ENCODE measurements at places on chromosomes 1 and 21. TPM values are rescaled to one million over a fixed set of nuclear protein-coding genes. Genes with fewer than 3 reads are reported as not detected.
A peak's percentile ranks its signal among the peaks of the same experiment; 100 is the strongest.

- peaks cover 3% of the 10 kb centered on the region for H3K36me3 ChIP-seq
- peaks cover 60% of the 10 kb centered on the region for H3K4me1 ChIP-seq
- DNase-seq: no peak
- H3K27me3 ChIP-seq: no peaks in the 10 kb centered on the region
These were observed 1.6 kb downstream of the CDC42 start for GRCh38 chr1:22053861-22054770.

DNA sequence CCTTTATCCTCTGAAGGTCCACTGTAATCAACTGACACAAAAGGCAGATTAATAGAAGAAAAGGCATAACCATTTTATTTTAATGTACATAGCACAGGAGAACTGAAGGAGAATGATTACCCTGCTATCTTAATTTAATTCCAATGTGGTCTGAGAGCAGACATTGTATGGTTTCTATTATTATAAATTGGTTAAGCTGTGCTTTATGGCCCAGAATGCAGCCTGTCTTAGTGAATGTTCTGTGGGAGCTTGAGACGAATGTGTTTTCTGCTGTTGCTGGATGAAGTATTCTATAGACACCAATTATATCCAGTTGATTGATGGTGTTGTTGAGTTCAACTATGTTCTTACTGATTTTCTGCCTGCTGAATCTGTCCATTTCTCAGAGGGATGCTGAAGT lies 25.0 kb upstream of the SLC2A1 start:
- DNase-seq: no peak
- no peaks in the 10 kb centered on the region for H3K27me3 ChIP-seq
- no peak overlapping the region for H3K4me3 ChIP-seq

DNA sequence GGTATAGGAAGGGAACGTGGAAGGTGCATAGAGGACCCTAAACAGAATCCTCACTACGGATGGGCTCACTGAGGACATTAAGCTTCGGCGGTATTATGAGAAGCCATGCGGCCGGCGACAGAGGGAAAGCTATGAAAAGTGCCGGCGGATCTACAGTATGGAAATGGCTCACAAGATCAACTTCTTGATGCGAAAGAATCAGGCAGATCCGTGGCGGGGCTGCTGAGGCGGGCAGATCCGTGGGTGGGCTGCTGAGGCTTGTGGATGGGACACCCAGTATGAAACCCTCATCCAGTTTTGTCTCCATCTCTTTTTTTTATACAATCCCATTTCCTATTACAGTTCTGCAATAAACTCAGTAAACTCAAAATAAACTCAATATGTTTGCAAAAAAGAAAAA lies 95.8 kb downstream of the CRB1 start:
- no peaks in the 10 kb centered on the region for H3K4me1 ChIP-seq
- DNase-seq: no peak
- H3K36me3 ChIP-seq: no peaks in the 10 kb centered on the region

GRCh38 chr1:19639999-19640362 lies 4.1 kb upstream of the NBL1 start:
- no peaks in the 10 kb centered on the region for H3K27me3 ChIP-seq
- no peak overlapping the region for H3K4me3 ChIP-seq
- no peaks in the 10 kb centered on the region for H3K36me3 ChIP-seq
- no peak overlapping the region for H3K27ac ChIP-seq
- no peak for DNase-seq

DNA sequence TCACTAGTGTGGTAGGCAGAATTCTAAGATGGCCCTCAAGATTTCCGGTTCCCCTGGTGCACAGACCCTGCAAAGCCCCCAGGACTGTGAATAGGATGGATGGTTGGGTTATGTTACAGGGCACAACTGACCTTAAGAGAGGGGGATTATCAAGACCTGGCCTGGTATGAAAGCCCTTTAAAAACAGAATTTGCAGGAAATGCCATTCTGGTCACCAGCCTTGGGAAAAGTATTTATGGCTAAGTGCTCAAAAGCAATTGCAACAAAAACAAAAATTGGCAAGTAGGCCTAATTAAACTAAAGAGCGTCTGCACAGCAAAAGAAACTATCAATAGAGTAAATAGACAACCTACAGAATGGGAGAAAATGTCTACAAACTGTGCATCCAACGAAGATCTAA lies 144.7 kb upstream of the EDN2 start:
- H3K27me3 ChIP-seq: no peaks in the 10 kb centered on the region
- no peak for DNase-seq
- H3K27ac ChIP-seq: no peak overlapping the region
- no peaks in the 10 kb centered on the region for H3K4me1 ChIP-seq

DNA sequence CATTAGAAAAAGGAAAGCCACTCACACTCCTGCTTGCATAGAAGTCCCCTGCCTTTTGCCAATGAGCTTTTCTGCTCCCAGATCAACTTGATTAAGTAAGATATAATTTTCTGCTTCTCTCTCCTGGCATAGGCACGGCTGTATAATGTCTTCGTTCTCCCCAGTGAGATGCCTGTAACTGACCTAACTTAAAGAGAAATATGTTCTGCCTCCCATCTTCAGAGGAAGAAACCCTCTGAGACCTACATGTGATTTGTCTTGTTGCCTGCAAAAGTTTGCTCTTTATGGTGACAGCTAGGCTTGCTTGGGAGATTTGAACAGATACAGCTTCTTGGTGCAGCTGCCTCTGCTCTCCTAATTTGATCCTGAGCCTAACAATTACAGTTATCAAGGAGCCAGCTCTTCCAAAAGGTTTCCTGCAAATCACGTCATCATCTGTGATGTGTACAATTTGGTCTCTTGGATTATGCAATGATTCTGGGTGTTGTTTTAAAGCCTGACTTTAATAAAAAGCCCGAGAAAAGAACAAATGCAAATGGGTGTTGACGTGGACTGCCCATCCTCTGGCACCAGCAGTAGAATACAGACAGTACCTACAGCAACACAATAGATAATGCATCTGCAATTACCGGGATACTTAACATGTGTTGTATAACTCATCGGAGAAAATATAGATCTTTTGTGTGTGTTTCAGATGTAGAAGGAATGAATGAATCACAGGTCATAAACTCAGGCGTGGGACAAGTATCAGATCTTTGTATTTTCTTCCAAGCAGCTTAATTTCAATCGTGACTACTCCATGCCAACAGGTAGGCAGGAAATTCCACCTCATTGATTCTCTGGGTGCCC lies 76.2 kb upstream of the KAZN start:
- no peak for DNase-seq
- no peaks in the 10 kb centered on the region for H3K4me1 ChIP-seq
- H3K4me3 ChIP-seq: no peak overlapping the region
- no peak overlapping the region for H3K27ac ChIP-seq
- no peaks in the 10 kb centered on the region for H3K36me3 ChIP-seq

DNA sequence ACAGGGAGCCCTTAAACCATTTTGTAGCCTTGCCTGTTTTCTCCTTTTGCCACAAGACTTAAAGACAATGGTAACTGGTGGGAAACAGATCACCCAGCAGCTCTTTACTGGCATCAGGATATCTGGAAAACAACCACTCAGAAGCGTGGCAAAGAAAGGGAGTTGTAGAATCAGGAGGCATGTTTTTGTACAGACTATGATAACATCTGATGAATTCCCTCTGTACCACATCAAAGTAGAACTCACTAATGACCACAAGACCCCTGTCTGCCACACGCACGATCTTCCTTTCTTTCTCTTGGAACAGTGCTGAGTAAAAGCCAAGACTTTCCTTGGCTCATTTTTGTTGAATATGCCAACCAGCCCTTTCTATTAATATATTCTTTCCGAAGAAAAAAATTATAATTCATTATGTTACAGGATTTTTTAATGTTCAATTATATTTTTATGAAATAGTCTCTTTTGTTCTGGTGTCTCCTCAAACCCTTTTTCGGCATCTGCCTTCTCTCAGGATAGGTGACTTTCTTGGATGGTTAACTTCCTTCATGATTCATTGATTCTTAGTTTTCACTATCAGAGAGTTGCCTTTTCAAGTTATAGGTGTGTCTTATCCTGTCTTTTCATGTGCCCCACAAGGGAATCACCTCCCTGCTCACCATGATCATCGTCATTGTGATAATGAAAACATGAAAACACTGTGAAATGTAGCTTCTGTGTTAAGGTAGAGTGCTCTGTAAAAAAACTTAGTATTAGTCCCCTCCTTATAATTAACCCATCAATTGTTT lies 7.9 kb upstream of the PHGDH start:
- H3K27ac ChIP-seq: no peak overlapping the region
- H3K36me3 ChIP-seq: no peaks in the 10 kb centered on the region
- no peaks in the 10 kb centered on the region for H3K4me1 ChIP-seq
- H3K4me3 ChIP-seq: no peak overlapping the region

DNA sequence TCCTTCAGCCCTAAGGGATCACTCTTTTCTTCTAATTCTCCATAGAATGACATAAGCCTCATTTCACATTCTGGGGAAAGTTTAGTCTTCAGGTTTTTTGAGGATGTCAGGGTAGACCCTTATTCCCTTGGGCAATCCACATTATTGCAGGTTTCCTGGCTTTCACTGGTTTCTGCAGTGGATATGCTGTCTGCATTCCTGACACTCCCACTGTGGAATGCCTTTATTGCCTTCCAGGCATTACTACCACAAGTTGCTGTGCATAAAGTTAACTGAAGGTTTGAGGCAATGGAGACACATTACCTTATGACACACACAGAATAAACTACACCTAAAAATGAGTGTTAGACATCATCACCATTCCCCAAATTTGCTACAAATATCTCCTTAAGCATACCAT lies 12.7 kb downstream of the FASLG start:
- H3K36me3 ChIP-seq: peaks cover 4% of the 10 kb centered on the region
- H3K4me3 ChIP-seq: no peak overlapping the region
- no peak for DNase-seq
- H3K27me3 ChIP-seq: no peaks in the 10 kb centered on the region
- H3K4me1 ChIP-seq: peaks cover 67% of the 10 kb centered on the region

DNA sequence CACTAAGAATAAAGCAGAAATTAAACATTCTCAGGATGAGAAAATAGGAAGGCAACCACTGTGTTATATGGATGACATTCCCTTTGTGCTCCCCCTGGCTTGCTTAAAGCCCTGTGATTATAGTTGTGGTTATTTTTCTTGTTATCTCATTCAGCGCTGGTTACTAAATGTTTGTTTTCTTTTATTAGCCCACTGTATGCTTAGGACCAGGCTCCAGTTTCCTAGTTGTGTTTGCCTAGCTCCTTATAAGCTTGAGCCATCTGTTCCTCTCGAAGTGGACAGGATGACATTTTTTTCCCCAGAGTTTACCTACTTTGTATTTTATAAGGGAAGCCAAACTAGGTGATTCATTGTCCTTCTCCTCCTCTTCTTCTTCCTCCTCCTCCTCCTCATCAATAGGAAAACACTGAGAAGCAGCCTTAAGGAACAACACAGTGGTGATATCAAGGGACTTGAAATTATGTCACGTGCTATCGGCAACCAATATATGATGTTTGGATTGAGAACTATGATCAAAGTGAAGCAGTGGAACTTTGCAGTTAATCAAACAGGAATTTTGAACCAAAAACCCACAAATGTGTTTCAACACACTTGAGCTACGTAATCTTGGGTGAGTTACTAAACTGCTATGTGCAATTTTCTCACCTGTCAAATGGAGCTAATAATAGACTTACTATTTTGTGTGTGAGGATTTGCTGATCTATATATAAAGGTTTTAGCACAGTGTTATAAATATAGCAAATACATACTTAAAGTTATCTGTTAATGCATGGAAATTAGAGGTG lies 35.1 kb upstream of the RGS7 start:
- no peaks in the 10 kb centered on the region for H3K4me1 ChIP-seq
- H3K36me3 ChIP-seq: no peaks in the 10 kb centered on the region
- H3K4me3 ChIP-seq: no peak overlapping the region
- no peaks in the 10 kb centered on the region for H3K27me3 ChIP-seq

- no peaks in the 10 kb centered on the region for H3K27me3 ChIP-seq
- no peak overlapping the region for H3K27ac ChIP-seq
- no peaks in the 10 kb centered on the region for H3K4me1 ChIP-seq
These were observed 20.7 kb upstream of the PADI4 start for GRCh38 chr1:17287130-17287776.

GRCh38 chr1:182629499-182630096 lies 25.4 kb upstream of the RGS16 start:
- no peak overlapping the region for H3K27ac ChIP-seq
- H3K27me3 ChIP-seq: no peaks in the 10 kb centered on the region
- H3K36me3 ChIP-seq: no peaks in the 10 kb centered on the region

DNA sequence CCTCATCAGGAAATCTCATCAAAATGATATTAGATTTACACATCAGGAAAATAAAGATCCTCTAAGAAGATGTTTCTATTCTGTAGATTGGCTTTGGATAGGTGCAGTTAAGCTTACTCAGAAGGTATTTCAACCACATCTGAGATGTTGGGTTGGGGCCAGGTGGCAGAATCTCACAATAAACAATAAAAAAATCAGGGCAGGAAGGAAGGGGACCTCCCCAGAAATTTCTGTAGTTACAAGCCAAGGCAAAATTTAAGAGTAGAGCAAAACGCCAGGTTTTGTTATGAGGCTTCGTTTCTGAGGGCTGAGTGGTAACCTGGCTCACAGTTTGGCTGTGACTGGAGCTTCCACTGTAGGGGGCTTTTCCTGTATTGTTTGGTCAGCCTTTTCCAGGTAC lies 84.8 kb downstream of the HUNK start:
- H3K4me1 ChIP-seq: peaks cover 26% of the 10 kb centered on the region
- no peak for DNase-seq
- no peaks in the 10 kb centered on the region for H3K36me3 ChIP-seq
- H3K27ac ChIP-seq: no peak overlapping the region
- no peak overlapping the region for H3K4me3 ChIP-seq

GRCh38 chr1:46133181-46133658 lies 791 bp upstream of the PIK3R3 start:
- H3K27me3 ChIP-seq: peaks cover 14% of the 10 kb centered on the region
- DNase-seq: no peak
- peak overlapping the region; percentile 64 for H3K4me3 ChIP-seq
- H3K27ac ChIP-seq: peak overlapping the region; percentile 11

SPRR1A gene
- total RNA-seq: not detected
